ENCODE measurements at places on chromosomes 6 and 20.

DNA sequence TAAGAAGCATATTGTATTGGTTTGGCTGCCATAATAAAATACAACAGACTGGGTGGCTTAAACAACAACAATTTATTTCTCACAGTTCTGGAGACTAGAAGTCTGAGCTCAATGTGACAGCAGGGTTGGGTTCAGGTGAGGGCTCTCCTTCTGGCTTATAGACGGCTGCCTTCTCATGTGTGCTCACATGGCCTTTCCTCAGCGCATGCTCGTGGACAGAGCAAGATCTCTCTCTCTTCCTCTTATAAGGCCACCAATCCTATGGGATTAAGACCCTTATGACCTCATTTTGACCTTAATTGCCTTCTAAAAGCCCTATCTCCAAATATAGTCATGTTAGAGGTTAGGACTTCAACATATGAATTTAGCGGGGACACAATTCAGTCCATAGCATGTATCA lies 32.4 kb upstream of the GFOD1 start:
- DNase-seq = no peak

GRCh38 chr6:31710523-31711219 lies 4.0 kb downstream of the LY6G6F start:
- no peak for DNase-seq

GRCh38 chr20:710780-711450 lies 35.3 kb upstream of the SCRT2 start:
- no peak for DNase-seq

- no peak for DNase-seq
Observed at GRCh38 chr6:100599088-100599770, 134.5 kb upstream of the SIM1 start.

- no peak for DNase-seq
Observed at GRCh38 chr6:109102762-109103161, 7.5 kb downstream of the CEP57L1 start.

DNA sequence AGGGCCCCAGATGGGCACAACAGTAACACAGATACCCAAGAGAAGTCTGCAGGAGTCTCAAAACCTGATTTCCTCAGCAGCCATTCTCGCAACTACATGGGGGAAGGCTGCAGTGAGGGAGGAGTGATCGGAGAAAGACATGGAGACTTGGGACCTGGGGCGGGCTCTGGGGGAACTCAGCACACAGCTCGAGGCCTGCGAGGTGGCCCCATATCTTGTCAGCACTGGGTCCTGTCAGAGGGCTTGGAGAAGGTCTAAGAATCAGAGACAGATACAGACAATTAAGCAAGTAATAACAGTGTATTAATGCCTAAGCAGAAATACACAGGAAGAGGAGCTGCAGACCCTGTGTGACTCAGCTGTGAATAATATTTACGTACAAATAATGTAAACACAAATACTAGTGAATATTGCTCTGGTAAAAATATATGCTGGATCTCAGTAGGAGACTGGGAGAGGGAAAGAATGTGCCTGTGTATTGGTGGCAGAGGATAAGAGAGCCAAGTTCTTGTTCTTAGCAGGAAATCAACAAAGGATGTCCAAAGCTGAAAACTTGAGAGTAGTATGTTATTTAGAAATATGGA lies 336.2 kb downstream of the ZFAND3 start:
- peak; percentile 47 for DNase-seq

- DNase-seq = no peak
Observed at GRCh38 chr20:47740862-47741184, 44.5 kb downstream of the SULF2 start.

- no peak for DNase-seq
Observed at GRCh38 chr6:107187630-107188029, 72.3 kb upstream of the BEND3 start.

DNA sequence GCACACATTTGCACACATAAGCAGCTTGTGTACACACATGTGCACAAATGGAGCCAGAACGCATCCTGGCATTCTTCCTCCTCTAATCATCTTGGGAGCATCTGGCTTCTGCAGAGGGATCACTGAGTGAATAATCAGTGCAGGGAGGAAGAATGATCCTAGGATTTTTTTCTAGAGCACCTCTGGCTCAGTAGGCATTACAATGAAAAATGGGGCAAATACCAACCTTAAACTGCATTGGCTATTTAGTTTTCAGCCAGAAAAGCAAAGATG lies 205.7 kb upstream of the TCF21 start:
- DNase-seq = no peak

GRCh38 chr6:51891784-51892183 lies 195.6 kb downstream of the PKHD1 start:
- DNase-seq = no peak

GRCh38 chr6:111354758-111355555 lies 128.1 kb downstream of the REV3L start:
- no peak for DNase-seq

DNA sequence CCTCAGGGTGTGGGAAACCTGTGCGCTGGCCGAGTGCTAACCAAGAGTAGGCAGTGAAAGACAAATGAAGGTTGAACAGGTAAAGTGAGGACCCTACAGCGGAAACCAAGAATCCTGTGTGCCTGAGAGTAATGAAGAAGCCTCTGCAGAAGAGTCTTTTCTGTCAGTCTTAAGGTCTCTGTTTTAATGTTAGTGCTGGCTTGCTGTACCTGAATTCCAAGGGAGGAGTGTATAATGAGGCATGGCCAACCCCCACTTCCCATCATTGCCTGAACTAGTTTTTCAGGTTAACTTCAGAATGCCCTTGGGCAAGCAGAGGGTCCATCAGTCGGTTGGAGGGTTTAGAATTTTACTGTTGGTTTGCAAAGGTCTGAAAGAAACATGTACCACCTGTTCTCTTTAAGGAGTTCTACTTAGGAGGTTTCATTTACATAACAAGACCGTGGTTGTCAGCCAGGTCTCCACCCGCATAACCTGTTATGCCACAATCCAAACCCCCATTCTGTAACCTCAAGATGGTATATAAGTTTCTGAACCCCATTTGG lies 589 bp upstream of the PDCD2 start:
- DNase-seq = no peak

DNA sequence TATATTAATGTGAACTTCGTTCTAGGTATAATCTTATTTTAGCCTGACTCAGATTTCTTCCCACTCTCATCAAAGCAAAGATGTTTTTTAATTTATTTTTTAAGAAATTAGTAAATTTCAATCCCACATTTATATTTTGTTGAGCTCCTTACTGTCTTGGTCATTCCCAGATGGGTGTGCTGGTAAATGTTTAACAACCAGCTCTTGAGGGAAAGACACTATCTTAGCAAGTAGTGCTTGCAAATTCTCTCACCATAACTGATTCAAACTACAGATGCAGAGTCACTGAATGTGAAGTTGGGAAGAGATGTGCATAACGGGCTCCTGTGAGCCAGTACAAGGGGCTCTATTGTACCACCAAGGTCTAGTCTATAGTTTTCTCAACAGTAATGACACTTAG lies 29.8 kb upstream of the BTN3A2 start:
- DNase-seq = no peak

Measured in dermis blood vessel endothelial cell (primary cell).